ENCODE measurements at places on chromosomes 11 and 22.

GRCh38 chr11:44615041-44615755 lies 49.7 kb downstream of the CD82 start:
- no peak for DNase-seq

DNA sequence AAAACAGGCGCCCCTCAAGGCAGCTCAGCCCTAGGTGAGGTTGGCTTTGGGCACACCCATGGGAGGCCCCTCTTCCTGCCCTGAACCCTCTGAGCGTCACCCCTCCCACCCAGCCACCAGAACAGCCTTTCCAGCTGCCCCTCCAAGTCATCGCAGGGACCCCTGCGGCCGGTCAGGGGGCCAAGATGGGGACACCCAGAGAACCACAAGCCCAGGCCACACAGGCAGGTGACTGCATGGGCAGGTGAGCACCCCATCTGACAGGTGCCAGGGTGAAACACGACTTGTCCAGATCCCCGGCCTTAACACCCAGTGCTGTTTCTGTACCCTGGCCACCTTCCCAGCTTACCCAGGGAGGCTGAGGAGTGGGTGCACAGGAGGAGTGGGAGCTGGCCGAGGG lies 24.6 kb upstream of the GRAMD4 start:
- DNase-seq = no peak

DNA sequence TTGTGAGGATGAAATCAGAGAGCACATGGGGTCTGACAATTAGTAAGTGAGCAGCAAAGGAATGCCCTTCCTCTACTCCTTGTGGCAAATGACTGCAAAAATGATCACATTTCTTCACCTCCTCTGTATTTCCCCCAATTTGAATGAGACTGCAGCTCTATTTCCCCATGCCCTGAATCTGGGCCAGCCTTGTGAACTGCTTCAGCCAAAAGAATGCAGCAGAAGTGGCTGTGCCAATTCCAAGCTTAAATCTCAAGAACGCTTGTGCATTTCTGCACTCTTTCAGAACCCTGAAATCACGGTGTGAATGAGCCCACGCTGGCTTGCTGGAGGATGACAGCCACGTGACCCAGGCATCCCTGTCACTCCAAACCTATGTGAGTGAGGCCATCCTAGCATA lies 9.9 kb downstream of the SLC43A3 start:
- DNase-seq = no peak

DNA sequence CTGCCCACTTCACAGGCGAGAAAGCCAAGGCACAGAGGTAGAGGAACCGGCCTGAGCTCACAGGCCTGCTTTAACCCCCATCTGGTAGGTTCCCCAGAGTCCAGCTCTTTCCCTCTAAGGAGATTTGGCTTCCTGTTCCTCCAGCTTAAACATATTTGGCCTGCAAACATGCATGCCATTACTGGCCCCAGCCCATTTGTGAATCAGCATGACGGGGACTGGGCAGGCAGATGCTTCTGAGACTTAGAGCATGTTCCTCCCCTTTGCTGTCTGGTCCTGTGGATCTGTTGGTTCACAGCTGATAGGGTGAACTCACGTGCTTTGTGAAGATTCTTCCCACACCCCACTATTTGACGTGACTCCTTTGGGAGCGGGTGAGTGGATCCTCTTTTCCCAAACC lies 12.6 kb downstream of the CHST1 start:
- DNase-seq = no peak

DNA sequence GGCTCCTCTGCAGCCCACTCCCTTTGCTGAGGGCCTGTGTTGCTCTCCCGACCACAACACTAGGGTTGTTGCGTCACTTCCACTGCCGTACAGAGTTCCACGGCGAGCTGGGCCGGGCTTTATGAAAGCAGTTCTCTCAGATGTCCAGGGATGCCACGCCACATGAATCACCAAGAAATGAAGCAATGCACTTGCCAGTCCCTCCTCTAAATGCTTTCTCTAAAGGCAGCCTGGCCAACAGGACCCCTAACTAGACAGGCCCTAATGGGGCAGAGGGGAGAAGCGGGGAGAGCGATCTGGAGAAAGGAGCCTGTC lies 188.7 kb downstream of the CTTN start:
- no peak for DNase-seq

DNA sequence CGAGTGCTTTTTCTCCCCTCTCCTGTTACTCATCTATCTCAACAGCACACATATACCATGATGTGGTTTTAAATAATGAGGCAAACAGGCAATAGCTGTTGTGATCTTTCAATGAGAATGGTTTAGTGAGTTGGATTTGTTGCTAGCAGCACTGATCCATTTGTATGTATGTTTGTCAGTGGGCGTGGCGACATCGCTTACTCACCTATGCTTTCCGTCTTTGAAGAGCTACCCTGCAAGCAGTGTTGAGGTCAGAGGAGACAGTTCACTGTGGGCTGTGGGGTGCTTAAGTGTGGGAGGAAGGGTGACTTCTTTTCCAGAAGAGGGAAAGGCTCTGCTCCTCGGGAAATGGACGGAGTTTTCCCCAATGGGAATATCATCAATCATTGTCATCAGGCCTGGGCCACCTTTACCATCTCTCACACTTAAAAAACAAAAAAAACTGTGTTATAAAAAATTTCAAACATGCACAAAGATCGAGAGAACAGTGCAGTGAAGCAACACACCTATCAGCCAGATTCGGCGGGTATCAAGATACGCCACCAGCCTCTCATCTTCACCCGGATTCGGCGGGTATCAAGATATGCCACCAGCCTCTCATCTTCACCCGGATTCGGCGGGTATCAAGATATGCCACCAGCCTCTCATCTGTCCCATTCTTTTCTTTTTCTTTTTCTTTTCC lies 83.8 kb downstream of the TBC1D22A start:
- DNase-seq = no peak

DNA sequence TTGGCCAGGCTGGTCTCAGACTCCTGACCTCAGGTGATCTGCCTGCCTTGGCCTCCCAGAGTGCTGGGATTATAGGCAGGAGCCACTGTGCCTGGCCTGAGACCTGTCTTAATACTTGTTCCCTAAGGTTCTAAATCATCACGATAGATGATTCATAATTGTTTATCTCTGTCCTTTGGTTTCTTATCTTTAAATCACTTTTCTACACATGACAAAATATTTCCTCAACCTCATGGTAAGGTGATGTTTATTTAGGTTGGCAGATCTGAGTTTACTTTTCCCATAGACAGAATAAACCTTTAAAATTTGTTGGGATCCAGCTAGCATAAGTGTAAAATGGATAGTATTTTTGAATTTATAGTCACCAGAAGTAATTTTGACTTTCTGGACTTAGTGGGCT lies 3.5 kb downstream of the PSMD13 start:
- no peak for DNase-seq

DNA sequence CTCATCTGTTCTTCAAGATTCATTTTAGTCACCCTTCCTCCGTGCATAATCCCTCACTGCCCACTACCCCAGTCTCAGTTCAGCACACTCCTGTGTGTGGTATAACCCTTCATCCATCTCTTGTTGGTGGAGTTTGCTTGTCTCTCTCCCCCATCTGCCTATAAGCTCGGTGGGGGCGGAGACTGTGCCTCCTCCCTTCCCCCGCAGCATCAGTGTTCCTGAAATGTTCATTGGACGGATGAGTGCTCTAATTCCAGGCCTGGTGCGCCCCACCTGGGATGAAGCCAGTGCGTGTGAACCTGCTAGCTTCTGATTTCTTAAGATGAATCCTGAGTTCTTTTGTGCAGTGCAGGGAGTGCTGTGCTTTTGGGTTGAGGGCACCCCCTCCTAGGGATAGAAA lies 100.0 kb downstream of the GRIK4 start:
- DNase-seq = no peak

GRCh38 chr11:63548178-63548577 lies 11.6 kb downstream of the PLAAT4 start:
- no peak for DNase-seq

DNA sequence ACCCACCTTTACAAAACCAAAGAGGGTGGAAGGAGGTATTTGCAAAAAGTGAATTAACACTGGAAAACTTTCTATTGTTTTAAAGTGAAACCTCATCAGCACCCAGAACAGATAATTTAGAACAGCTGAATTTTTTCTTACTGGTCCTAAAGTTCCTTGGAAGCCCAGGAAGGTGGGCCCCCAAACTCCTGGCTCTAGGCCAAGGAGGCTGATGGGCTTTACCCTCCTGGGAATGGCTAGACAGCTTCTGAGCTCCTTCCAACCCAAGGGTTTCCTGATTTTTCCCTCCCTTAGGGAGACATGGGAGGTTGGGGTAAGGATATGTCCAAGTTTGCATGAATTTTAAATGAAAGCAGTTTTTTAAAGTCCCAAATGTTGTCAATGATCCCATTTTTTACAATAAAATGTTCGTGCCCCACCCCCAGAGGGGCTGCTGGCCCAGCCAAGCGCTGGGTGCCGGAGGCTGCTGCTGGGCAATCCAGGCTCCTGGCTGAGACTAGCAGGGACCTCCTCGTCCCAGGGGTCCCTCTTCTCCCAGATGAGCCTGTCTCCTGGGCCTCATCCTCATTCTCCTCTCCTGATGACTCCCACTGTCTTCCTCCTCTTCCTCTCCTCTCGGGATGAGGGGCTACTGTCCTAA lies 28.4 kb downstream of the RELT start:
- no peak for DNase-seq

GRCh38 chr22:28112190-28112544 lies 193.1 kb upstream of the PITPNB start:
- DNase-seq = no peak

GRCh38 chr11:32006799-32007388 lies 84.0 kb upstream of the RCN1 start:
- DNase-seq = no peak

GRCh38 chr11:130785380-130786116 lies 130.7 kb downstream of the SNX19 start:
- DNase-seq = no peak

- DNase-seq = no peak
Observed at GRCh38 chr11:121466063-121466794, 13.5 kb upstream of the SORL1-AS1 start.

GRCh38 chr11:19656140-19656541 lies 56.5 kb upstream of the NAV2 start:
- DNase-seq = no peak

GRCh38 chr22:31526270-31526669 lies 29.9 kb downstream of the SFI1 start:
- DNase-seq = no peak

GRCh38 chr11:86629045-86629706 lies 43.2 kb downstream of the ME3 start:
- DNase-seq = no peak

GRCh38 chr11:2287091-2287490 lies 14.6 kb downstream of the C11orf21 start:
- DNase-seq = no peak

GRCh38 chr11:12174128-12174476 lies 63.7 kb downstream of the MICAL2 start:
- no peak for DNase-seq

DNA sequence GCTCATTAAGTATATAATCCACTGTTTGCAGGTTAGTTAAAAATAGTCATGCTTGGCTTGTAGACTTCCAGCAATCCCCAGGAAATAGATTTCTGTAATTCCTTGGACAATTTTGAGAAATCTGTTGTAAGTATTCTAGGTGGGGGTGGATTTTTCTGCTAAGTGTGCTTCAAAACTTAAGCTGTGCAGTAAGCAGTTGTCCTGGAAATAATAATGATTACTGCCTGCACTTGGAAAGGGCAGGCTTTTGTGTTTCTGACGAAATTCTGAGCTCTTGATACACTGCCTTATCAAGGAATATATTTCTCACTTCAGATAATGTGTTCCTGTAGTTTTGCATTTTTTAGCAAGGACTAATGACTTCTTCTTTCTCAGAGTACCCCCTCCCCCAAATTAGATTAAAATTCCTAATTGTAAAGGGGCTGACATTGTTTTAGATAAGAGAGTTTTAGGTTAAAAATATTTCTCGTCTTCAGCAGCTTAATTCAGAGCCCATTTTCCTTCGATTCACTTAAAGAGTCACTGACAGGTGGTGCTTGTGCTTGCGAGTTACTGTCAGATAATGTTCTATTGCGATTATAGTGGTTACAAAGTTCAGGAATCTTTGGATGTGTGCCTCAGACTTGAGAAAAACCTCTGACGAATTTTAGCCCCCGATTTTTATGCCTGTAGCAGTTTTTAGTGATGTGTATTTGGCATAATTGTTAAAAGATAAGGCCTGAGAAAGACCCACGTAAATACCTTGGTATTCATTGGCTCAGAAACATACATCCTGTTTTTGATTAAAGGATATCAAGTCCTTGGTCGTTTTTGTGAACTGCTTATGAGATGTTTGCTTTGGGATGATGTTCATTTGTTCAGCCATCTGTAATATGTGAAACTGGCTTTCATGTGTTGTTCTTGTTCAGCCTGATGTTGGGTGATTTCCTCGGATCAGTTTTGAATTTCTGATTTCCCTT lies 120.5 kb downstream of the HIPK3 start:
- no peak for DNase-seq

DNA sequence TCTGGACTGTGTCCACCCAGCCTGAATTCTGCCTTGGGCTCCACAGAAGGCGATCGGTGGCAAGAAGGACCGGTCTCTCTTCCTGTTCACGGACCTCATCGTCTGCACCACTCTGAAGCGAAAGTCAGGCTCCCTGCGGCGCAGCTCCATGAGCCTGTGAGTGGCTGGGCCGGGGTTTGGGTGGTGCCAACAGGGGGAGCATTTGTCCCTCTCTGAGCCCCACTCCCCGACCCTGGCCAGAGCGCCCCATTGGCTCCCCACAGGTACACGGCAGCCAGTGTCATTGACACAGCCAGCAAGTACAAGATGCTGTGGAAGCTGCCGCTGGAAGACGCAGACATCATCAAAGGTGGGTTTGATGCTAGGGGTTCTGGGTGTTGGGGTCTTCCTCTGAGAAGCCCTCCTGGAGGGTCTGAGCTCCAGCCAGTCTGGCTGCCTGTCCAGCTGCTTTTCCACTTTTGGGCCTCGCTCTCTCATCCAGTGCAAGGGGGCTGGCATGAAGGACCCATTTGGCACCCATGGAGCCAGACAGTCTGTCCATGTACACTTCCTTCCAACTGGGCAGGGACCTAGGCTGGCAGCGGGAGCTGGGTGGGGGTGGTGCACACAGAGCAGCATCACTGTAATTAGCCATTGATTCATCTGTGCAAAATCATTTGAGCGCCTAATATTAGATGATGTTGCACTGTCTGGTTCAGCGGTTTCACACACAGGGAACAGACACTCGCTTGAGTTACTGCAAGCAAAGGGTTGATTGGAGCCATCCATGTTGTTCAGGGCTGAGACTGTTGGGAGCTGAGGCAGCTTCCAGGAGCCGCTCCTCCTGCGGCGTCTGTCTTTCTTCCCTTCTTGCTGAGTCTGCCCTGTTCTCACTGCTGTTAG lies 19.0 kb upstream of the RELT start:
- DNase-seq = no peak

GRCh38 chr11:70205766-70206165 lies 2.7 kb downstream of the FADD start:
- no peak for DNase-seq

DNA sequence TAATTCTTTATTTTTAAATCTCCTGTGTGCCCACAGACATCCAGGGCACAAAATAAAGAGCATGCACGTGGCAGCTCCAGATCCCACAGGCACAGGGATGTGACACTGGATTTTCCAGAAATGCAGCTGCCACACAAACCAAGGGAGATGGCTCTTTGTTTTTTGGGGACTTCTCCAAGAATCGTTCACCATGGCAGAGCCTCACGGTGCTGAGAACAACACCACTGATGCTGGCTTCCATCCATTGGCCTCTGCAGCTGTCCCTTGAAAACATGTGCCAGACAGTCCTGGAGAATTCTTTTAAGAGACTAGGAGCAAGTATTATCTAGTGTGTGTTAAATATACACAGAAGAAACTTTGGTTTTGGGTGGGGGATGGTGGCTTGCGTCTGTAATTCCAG lies 108.4 kb upstream of the SLC22A12 start:
- no peak for DNase-seq

Measured in stimulated activated CD4-positive, alpha-beta T cell treated with anti-CD3 and anti-CD28 coated beads, TNF-alpha, amount 100 ng/mL, for 1 hour (primary cell).